ENCODE measurements at places on chromosomes 7 and 10.

- DNase-seq: no peak
Measured at GRCh38 chr10:101618871-101619270, 30.8 kb downstream of the DPCD start.

GRCh38 chr7:16356301-16356958 lies 64.9 kb downstream of the CRPPA start:
- DNase-seq: no peak

DNA sequence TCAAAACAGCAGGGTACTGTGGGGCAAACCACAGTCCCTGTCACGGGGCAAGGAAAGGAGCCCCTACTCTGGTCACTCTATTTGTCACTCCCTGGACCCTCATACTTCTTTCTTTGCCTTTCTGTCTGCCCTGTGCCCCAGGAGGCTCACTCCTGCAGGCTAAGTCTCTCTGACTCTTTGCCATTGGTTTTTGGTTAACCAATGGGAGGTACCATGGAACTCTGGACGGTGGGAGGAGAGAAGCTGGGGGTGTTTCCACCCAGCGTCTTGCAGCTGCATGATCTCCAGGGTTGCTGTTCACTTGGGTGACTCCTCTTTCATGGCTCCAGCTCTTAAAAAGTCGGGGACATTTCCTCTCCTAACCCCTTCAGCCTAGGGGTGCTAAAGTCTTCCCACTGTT lies 15.4 kb upstream of the EIF5AL1 start:
- no peak for DNase-seq

DNA sequence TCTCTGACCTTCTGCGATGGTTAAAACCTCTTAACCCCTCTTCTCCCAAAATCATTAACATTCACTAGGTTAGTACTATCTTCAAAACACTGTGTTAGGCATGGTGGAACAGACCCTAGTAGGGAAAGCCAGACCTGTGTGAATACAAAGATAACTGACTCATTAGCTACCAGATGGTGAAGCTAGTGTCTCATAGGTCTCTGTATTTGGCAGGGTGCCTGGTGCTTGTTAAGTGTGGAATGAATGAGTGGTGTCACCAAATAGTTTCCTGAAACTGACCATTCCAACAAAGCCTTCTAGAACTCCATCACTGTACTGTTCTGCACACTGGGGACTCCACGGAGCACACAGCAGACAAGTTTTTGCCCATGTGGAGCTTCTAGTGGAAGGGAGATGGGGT lies 27.7 kb upstream of the TM9SF3 start:
- DNase-seq: no peak

- DNase-seq: no peak
Measured at GRCh38 chr10:48896756-48897440, 42.7 kb downstream of the LRRC18 start.

GRCh38 chr10:85490431-85490830 lies 876.2 kb downstream of the GRID1 start:
- DNase-seq: no peak

DNA sequence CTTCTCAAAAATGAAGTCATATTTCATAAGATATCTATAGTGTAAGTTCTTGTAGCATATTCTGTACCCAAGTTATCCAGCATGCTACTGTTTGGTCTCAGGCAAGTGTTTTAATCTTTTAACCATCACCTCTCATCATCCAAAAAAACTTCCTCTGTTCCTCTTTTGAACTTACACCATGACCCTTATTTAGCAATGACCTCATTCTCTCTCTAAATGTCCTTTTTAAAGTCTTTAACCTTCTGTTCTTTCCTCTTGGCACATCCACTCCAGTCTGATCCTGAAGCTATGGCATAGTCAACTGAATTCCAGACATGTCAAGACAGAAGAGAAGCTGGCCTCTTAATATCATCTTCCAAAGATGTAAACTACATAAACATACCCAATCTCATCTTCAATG lies 26.2 kb downstream of the PPP3CB start:
- no peak for DNase-seq

DNA sequence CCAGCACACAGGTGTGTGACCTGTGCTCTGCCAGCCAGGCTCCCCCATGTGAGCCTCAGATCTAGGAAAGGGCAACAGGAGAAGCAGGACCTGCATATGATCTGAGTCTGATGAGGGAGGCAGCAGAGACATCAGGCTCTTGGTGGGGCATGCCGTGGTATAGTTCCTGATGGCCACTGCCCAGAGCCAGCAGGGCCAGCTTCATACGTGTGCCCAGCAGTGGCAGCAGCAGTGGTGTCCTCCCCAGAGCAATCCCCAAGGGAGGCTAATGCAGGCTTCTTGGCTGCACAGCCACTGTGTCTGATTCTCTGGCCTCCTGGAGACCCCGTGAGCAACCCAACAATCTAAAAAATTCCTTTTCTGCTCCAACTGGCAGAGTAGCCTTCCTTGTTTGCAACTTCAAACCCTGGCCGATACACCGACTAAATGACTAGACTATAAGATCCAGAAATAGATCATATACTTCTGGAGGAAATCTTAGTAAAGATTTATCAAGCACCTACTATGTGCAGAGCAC lies 230.6 kb upstream of the ZMIZ1 start:
- no peak for DNase-seq

DNA sequence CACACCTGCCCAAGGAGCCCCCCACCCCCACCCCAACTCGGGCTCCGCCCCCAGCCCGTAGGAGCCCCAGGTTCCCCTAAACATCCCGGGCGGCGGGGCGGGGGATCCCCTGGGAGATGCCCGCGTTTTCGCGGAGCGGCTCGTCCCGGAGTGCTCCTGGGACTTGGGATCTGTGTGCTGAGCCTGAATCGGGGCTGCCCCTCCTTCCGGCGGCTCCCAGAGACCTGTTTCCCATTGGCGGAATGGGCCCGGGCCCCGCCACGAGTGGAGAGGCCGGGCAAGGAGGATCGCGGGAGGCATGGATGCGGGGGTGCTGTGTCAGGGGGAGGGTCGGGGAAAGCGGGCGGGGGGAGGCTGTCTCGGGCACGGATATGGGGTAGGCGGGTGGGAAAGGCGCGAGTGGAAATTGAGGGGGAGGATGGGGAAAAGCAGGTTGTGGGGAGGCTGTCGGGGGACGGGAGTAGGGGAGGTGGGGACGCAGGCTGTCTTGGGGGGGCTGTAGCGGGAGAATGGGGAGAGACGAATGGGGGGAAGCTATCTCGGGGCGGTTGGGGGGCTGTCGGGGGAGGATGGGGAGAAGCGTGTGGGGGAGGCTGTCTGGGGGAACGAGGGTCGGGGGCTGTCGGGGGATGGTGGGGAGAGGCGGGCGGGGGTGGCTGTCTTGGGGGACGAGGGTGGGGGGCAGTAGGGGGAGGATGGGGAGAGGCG lies 572 bp upstream of the BHLHA15 start:
- no peak for DNase-seq

- DNase-seq: no peak
Measured at GRCh38 chr10:50392966-50393718, 141.8 kb upstream of the ASAH2 start.

DNA sequence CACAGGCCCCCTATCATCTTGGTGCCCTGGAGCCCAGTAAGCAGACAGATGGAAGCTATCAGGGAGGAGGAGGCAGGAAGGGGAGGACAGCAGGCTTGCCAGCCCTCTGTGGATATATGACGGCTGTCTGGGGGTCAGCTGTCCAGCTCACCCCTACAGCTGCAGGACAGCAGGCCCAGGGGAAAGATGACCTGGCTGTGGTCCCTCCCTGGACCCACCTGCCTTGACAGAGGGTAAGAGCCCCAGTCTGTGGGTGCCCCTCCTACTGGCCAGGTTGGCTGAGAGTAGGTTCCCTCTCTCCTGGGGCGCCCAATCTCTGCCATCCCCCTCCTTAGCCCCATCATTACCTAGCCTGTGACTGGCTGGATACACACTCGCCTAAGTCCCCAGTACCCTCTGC lies 62.5 kb downstream of the C10orf143 start:
- DNase-seq: no peak

DNA sequence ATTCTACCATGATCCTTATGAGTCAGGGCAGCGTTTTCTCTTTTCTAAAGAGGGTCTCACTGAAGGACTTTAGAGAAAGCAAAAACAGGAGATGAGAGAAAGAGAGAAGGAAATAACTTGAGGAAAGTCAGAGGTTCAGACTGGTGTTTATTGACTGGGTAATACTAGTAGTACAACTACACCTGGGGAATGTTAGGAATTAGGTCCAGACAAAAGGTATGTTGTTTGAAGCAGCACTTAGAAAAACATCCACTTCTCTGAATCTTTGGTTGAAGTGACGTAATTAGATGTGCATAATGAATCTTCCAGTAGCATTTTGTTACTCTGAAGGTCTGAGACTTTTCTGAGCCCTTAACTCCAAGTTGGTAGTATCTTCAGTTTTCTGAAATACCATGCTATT lies 380.3 kb upstream of the LRGUK start:
- no peak for DNase-seq

- DNase-seq: no peak
Measured at GRCh38 chr10:4088354-4089066, 303.5 kb upstream of the KLF6 start.

GRCh38 chr7:87178320-87178719 lies 26.1 kb downstream of the DMTF1 start:
- DNase-seq: no peak

DNA sequence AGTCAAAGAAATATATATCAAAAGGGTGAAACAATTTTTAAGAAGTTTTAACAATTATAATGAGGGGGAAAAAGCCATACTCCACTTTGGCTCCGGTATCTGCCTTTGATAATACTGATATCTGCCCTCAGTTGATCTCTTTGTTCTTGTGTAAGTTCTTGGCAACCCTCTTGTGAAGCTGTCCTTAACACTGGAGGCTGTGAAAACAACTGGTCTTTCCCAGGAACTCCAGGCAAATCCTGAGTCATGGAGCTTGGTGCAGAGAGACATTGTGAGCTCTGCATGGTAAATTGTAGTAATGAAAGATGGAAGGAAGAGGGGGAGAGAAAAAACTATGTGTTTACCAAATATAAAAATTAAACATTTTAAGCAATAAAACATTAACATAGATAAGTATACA lies 11.9 kb upstream of the ERVW-1 start:
- DNase-seq: no peak

- DNase-seq: no peak
Measured at GRCh38 chr10:71237843-71238623, 25.7 kb downstream of the UNC5B start.

Data from activated CD8-positive, alpha-beta memory T cell treated with anti-CD3 and anti-CD28 coated beads for 1 hour (primary cell).